Right renal pelvis (tissue), 4 donors: ENCODE measurements at places on chromosomes 11 and 22. TPM values are rescaled to one million over a fixed set of nuclear protein-coding genes. Genes with fewer than 3 reads are reported as not detected.

DNA sequence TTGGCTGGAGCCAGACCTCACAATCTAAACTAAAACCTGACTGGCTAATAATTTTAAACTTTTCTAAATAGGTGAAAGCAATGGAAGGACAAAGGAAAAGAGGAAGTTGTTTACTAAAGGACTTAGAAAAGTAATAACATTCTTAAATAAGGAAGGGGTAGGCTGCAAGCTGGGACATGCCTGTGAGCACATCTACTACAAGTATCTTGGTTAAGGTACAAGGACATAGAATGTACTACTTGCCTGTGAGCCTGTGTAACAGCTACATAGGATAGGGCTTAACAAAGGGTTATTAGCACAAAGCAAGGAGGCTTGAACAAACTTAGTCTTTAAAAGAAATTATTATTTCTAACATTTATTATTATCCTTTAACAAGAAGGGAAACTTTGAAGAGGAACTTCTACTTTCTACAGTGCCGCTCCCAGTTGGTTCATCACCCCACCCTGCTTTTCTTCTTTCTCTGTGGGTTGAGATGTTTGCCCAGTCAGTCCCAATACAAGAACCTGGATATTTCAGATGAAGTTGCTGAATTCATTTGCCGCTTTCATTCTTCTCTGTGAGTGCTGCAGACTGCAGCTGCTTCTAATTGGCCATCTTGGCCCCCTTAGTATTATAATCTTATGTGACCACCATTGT is 87.5 kb downstream of the PRMT3 start:
- DNase-seq = no peak

DNA sequence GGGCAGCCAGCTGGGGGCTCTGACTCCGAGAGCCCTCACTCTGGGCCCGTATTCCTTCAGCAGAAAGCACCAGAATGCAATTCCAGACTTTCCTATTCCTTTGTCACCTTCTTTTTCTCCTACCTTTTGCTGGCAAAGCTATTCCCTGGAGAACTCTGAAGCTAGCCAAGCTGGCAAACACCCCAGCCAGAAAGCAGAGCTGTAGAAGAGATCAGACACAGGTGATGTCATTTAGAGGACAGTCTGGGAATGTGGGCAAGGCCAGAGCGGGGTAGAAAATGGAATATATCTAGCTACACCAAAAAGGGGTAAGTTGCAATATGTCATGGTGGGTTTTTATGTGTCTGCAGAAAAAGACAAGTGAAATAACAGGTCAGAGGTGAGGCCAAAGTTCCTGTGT is 205.1 kb downstream of the NXPE2 start:
- DNase-seq = no peak

- no peak for DNase-seq
Measured at GRCh38 chr22:22171357-22172218, 73.0 kb upstream of the VPREB1 start.

GRCh38 chr11:98155696-98156095 is 865.1 kb upstream of the CNTN5 start:
- DNase-seq = no peak

GRCh38 chr11:90426442-90426841 is 203.6 kb upstream of the CHORDC1 start:
- DNase-seq = no peak

DNA sequence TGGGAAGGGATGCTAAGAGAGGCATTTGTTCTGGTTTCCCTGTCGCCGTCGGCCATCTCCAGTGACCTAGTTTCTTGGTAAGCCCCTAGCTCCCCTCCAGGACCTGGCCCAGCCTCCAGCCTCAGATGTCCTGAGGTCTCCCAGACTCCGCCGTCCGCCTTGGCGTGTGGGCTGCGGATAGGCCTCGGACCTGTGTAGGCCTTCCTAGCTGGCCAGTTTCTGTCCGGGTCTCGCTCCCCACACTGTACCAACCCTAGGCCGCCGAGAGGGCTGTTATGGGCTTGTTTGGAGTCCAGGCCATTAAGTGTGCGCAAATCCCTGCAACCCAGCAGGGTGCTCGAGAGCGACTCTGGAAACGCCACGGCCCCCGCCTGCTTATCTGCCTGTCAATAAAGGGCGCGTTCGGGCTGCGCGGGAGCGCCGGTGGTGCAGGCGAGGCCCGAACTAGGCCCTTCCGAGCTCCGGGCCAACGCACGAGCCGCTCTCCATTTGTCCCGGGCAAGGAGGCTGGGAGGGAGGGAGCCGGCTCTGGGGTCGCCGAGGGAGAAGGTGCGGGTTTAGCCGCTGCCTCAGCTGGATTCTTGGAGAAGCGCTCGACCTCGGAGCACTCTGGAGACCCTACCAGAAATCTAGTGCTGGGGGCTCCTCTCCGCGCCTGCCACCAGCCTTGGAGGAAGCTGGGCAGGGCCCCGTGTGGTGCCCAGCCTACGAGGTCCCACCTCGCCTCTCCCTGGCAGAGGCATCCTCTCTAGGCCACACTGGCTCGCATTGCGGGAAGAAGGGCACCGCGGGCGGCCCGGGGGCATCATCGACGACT is 8.7 kb upstream of the PAX6 start:
- DNase-seq = no peak

ALKBH8 gene
- polyA plus RNA-seq = 13.0 TPM

RNH1 gene
- polyA plus RNA-seq = 80.9 TPM

KCNJ5 gene
- 5.7 TPM for polyA plus RNA-seq

DNA sequence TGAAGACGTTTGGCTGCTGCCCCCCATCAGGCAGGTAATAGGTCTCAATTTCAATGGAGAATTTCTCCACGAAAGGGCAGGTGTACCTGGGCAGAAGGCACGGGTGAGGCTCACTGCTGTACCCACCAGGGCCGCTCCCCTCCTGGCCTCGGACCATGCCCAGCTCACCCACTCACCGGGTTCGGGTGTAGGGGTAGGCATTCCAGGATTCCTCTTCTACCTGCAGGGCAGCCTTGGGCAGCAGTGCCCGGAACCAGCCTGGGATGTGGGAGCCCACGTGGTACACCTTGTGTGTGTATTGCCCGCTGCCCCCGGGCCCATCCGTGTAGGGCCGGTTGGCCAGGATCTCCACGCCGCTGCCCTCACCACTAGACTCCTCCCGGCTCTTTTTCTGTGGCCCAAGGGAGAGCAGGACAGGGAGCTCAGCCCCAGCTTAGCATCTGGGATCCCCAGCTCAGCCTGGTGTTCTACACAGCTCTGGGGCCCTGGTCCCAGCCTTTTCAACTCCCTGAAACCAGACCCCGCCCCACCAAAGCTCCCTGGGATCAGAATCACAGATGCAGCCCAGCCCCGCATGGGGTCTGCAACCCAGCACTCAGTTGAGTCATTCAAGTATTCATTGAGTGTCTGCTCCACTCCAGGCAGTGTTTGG is 2.7 kb downstream of the PITPNM1 start:
- no peak for DNase-seq

GRCh38 chr11:108967571-108967970 is 302.7 kb downstream of the DDX10 start:
- DNase-seq = no peak

GRCh38 chr11:57479021-57479663 is 18.8 kb downstream of the RTN4RL2 start:
- DNase-seq = no peak

MUC6 gene
- polyA plus RNA-seq = 14.7 TPM

- DNase-seq = no peak
Measured at GRCh38 chr11:20854215-20854955, 185.0 kb downstream of the NELL1 start.

OR52N4 gene
- polyA plus RNA-seq = not detected

GRCh38 chr11:110077346-110077745 is 15.8 kb upstream of the ZC3H12C start:
- no peak for DNase-seq

PIK3IP1 gene
- 14.4 TPM for polyA plus RNA-seq
